ENCODE measurements at places on chromosomes 12 and 14.
A peak's percentile ranks its signal among the peaks of the same experiment; 100 is the strongest.

DNA sequence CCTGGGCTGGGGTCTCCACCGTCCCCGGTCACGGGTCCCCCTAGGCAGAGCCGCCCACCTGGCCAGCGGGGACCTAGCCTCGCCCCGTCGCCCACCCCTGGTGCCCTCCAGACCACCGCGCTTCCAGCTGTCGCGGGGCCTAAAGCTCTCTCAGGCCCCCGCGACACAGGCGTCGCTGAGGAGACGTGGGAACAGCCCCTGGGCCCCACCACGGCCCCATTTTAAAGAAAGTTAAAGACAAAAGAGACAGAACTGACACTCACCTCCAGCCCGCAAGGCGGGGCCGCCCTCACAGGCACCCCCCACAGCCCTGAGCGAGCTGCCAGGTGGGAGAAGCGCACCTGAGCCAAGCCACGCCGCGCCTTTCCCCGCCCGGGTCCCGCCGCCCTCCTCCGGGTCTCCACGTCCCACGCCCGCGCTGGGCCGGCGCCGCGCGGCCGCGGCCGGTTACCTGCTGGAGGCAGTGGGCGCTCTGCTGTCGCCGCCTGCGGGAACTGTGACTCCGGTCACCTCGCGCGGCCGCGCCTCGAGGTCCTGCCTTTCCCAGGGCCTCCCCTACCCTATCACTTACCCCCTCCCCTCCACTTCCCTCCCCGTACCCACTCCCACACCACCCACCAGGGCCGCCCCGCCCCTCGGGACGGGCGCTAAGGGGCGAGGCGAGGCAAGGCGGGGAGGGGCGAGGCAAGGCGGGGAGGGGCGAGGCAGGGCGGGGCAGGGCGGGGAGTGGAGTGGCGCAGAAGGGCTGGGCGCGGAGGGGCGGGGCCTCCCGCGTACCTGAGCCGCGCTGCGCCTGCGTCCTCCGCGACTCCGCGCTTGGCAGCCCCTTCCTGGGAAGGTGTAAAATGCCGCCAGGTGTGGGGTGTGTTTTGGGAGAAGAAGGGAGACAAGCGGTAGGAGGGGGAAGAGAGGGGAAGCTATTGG lies 31.2 kb downstream of the TC2N start:
- peak; percentile 88 for DNase-seq

DNA sequence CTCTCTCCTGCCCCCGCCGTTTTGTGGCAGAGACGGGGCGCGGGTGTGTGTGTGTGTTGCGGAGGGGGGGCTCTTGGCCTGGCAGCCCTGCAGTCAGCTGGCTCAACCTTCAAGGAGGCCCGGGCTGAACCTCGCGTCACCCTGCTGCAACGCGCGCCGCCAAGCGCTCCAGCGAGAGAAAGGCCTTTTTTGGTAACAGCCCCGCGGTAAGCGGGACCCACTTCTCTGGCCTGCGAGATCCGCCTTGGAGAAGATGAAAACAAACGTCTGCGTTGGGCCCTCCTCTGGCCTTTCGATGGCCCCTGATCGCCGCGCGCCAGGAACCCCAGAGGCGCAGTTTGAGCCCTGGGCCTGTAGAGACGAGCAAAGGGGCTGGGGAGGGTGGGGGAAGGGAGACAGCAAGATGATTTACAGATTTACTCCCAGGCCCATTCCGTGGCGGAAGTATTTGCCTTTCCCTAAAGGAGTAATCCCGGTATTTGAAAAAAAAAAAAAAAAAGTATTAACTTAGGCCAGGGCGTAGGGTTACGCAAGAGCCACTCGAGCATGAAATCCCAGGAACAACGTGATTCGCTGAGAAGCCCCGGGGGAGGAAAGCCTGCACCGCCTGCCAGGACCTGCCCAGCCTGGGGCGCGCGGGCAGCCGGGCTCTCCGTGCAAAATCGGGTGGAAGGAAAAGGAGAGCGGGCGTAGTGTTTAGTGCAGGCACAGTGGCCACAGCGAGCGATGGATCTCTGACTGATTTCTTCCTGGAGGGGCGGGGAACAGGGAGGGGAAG lies 4.5 kb upstream of the IRF2BPL start:
- peak; percentile 57 for DNase-seq

- no peak for DNase-seq
Measured at GRCh38 chr12:80472911-80473500, 29.0 kb downstream of the PTPRQ start.

DNA sequence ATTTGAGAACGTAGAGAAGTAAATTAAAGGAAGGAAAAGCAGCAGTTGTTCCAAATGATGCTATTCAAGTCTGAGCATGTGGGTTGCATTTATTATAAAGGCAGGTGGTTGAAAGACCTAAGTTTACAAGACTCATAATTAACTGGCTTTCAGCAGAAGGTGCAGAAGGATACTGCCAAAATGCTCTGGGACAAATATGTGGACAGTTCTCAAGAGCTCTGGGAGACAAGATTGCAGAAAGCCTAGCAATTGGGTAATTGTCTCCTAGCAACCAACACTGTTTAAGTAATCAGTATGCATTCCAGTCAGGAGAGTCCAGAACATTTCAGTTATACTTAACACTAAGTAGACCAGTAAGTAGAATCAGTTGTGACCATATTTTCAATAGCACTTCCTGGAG lies 131.5 kb downstream of the GPR135 start:
- no peak for DNase-seq

- DNase-seq: no peak
Measured at GRCh38 chr14:68106456-68106855, 286.9 kb downstream of the RAD51B start.

DNA sequence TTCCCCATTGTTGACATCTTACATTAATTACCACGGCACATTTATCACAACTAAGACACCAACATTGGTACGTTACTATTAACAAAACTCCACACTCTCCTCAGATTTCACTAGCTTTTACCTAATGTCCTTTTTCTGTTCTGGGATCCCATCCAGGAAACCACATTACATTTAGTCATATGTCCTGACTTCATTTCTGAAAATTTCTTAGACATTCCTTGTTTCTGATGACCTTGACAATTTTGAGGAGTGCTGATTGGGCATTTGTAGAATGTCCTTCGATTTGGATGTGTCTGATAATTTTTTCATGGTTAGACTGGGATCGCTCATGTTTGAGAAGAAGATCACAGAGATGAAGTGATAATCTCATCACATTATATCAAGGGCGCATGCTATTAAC lies 34.6 kb upstream of the ACSM4 start:
- no peak for DNase-seq
